ENCODE measurements at places on chromosomes 11 and 22. TPM values are rescaled to one million over a fixed set of nuclear protein-coding genes. Genes with fewer than 3 reads are reported as not detected.

The KRTAP5-3 gene
- total RNA-seq = not detected

The MS4A3 gene
- total RNA-seq = not detected

The FAM111B gene
- 13.8 TPM for total RNA-seq

The POU2F3 gene
- total RNA-seq = not detected

The OR52I2 gene
- total RNA-seq = not detected

The MYEOV gene
- not detected for total RNA-seq

The TRIM66 gene
- 9.2 TPM for total RNA-seq

The STX3 gene
- total RNA-seq = 113 TPM

The SF3A1 gene
- 165 TPM for total RNA-seq

DNA sequence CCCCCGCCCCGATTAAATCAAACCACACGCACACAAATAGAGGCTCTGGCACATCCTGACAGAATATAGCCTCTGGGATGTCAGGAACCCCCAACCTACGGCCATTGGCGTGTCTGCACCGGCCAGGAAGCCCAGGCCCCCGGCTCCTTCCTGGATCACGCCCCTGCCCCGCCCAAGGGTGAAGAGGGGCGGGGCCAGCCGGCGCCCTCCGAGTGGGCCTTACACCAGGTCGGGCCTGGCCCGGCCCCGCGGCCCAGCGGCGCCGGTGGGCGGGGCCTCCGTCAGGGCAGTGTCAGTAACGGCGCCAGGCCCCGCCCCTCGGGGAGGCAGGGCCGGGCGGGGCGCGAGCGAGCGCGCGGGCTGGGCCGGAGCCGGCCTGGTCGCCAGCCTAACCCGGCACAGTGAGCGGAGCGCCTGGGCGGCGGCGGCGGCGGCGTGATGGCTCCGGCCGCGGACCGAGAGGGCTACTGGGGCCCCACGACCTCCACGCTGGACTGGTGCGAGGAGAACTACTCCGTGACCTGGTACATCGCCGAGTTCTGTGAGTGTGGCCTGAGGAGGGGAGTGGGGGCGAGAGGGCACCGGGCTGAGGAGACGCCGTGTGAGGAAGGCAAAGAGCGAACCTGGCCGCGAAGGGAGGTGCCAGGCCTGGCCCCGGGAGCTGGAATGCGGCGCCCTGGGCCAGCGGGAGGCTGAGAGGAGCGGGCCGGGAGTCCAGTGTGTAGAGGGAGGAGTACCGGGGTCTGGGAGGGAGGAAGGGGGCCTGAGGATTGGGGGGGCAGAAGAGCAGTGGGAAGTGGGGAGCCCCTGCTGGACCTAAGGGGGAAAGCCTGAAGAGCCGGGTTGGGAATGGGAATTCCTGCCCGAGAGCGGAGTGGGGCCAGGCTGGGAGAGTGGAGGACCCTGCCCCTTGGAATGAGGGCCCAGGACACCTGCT, at the start of gene ACER3:
Gene ACER3, plus strand, starts transcription at position 380 of the 937 bp plus-strand sequence. Its CDS starts 59 bp downstream, at position 439.
- peak; percentile 89 for DNase-seq

DNA sequence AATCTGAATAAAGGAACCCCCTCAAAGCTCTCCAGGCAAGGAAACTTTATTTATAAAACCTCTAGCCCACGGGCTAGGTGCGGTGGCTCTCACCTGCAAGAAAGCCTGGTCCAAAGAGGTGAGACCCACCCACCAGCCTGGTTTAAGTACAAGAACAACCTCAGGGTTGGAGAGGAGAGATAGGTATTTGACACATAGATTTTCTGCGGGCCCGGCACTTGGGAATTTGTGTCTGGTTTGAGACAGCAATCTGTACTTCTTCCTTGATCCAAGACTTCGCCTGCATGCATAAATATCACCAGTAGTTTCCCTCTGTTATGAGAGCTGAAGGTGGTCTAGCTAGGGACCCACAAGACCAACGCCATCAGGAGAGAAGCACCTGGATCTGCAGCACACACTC, 73.2 kb upstream of the CAPRIN1 start:
- DNase-seq = no peak

DNA sequence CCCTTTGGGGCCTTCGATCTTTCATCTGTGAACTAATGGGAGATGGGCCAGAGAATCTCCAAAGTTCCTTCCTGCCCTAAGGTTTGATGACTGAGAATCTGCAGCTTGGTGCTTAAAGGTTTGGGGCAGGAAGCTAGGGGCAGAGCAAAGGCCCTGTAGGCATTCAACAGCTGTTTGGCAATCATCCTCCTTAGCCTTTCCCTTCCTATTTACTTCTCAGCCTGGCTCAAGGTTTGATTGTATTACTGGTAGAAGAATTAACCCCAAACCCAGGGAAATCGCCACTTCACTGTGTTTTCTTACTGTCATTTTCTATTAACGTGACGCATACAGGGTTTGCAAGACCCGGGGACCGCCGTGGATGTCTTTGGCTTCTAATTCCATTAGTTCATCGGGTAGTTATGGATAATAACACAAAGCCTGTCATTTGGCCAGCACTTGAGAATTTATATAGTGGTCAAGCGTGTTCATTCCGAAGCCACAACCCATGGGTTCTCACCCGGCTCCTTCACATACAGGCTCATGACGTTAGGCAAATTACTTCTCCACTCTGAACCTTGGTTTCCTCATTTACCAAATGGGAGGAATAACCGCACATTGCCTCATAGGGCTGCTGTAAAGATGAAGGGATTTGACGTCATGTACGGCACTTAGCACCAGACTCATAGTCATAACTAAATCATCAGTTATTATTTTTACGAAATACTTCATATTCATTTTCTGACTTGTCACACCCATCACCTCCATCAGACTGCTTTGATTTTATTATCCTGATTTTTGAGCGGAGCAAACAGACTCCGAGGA, 158.1 kb downstream of the FBXO7 start:
- no peak for DNase-seq

DNA sequence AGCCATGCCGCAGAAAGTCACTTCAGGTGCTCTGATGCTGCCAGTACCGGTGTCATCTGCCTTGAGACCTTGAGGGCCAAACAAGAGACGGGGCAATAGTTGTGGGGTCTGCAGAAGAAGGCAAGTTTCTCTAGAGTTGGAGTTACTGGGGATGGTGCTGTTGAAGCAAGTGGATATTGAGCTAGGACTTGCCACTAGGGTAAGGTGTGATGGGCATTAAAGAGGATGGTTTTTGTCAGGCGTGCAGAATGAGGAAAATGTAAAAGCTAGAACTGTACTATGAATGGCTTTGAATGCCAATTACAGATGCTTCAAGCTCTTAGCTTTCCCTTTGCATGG, 61.6 kb downstream of the TNRC6B start:
- no peak for DNase-seq

DNA sequence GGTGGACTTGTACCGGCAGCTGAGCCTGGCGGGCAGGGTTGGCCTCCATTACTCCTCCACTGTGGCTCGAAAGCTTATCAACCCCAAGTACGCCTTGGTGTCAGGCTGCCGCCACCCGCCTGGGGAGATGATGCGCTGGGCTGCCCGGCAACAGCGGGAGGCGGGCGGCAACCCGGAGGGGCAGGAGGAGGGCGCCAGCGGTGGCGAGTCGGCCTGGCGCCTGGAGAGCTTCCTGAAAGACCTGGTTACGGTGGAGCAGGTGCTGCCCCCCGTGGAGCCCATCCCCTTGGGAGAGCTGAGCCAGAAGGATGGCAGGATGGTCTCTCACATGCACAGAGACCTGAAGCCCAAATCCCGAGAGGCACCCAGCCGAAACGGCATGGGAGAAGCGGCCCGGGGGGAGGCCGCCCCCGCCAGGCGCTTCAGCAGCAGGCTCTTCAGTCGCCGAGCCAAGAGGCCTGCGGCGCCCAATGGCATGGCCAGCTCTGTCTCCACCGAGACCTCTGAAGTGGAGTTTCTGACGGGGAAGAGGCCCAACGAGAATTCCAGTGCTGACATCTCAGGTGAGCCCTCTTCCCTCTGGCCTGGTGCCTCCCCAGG, 26.7 kb downstream of the FAM83F start:
- no peak for DNase-seq

- no peak for DNase-seq
These were observed 17.5 kb upstream of the SMIM38 start for GRCh38 chr11:69138265-69138664.

DNA sequence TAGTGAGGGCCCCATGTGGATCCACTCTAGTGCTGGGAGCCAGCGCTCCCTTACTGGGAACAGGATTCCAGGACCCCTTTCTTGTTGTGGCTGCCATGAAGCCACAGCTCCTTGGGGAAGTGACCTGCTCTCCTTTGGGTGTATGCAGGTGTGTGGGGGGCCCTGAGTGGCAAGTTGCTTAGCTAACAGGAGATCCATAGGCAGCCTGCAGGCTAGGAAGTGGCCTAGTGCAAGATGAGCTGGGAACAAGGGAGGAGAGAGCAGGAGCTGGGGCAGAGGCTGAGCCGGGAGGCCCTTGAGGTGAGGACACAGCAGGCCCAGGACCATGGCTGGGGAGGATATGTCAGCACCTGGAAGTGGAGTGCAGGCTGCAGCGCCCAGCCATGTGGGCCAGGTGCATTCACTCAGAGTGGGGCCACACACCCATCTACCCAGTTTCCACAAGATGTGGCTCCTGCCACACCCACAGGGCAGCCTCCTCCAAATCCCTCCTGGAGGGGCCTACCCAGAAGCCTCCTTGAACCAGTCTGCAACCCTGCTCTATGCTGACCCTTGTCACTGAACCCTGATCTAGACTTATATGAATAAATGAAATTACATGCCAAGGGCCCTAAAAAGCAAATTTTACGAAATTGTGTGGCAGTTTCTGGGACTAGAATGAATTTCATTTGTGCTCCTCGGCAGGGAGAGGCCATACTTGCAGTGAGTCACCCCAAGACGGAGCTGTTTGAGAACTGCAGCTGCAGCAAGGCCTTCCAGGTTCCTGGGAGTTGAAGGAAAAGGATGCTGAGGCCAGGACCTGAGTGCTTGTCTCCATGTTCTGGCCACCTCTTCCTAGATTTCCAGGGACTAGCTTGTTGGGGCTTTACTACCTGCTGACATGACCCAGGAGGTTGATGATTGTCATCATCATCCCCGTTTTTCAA, 3.2 kb downstream of the THAP7 start:
- DNase-seq = no peak

DNA sequence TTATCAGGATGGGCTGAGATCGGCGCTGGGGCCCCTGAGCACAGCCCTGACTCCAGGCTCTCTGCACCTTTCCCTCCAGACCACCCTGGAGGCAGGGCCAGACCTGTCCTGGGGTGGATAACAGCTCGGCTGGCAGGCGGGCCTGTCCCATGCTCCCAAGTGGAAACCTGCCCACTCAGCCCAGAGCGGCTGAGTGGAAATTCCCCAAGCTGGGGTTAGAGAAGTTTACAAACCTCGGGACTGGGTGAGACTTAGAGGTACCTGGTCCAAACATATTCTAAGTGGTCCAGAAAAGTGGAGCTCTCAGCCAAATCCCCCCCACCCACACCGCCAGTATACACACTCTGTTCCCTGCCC, 4.8 kb upstream of the FXYD2 start:
- no peak for DNase-seq

DNA sequence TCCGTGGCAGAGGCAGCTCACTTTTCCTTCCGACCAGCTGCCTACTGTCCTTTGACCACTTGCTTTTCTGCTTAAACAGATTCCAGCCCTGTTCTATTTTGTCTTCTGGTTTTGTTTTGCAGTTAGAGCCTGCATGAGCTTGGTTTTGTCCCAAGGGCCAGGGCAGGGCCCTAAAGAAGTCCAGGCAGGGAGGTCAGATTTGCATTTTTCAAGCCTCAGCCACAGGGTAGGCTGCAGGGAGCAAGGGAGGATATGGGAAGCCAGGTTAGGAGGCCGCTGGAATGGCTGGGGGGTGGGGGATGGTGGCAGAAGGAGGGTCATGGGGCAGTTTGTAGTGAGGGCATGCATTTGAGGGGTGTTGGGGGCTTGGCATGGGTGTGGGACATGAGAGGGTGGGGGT, 23.1 kb downstream of the FADD start:
- no peak for DNase-seq

Measured in progenitor cell of endocrine pancreas (in vitro differentiated cells).